ENCODE measurements at places on chromosomes 1 and 21.
A peak's percentile ranks its signal among the peaks of the same experiment; 100 is the strongest.

- DNase-seq = no peak
These were observed 824.9 kb downstream of the AMY1C start for GRCh38 chr1:104574620-104575019.

- no peak for DNase-seq
These were observed 709.1 kb downstream of the PTPRU start for GRCh38 chr1:29945426-29945825.

DNA sequence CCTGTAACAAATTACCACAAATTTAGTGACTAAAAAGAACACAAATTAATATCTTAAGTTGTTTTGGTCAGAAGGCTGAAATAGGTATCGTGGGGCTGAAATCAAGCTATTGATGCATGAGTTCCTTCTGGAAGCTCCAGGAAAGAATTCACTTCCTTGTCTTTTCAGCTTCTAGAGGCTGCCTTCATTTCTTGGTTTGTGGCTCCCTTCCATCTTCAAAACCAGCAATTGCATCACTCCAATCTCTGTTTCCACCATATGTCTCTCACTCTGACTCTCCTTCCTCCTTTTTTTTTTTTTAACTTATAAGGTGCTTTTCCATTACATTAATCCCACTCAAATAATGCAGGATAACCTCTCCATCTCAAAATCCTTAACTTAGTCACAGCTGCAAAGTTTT is 78.4 kb downstream of the OLFM3 start:
- DNase-seq = no peak

- no peak for DNase-seq
These were observed 27.2 kb downstream of the NUAK2 start for GRCh38 chr1:205294175-205294917.

- no peak for DNase-seq
These were observed 1054.6 kb downstream of the PLA2G4A start for GRCh38 chr1:187883356-187883755.

DNA sequence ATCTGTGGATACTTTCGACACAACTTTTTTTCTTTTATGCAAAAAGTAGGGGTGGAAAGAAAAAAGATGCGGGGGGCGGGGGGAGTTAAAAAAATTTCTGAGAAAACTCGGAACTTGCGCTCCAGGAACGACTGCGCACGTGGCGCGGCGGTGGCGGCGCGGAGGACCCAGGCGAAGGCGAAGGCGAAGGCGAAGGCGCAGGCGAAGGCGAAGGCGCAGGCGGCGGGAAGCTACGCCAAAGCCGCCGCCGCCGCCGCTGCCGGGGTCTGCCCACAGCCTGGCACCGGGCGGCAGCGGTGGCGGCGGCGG is 208 bp upstream of the BARHL2 start:
- no peak for DNase-seq

DNA sequence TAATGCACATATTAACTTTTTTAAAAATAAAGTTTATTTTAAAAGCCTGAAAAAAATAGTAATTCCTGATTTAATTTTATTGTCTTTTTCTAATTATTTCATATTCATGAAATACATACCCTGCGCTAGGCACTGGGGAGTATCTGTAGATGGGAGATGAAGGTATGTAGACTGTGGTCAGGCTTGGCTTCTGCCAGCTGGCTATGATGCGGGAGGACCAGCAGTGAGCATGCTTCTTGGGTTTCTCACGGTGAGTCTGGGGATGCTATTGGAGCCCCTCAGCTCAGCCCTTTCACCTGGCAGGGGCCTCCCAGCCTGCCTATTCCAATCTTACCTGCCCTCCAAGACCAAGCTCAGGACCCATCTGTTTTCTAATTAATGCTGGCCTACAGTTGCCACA is 138.4 kb downstream of the NOS1AP start:
- no peak for DNase-seq

GRCh38 chr1:244273845-244274619 is 177.7 kb downstream of the ADSS2 start:
- DNase-seq = no peak

- DNase-seq = peak; percentile 39
These were observed 582 bp downstream of the SLC37A1 start for GRCh38 chr21:42513985-42514882.

DNA sequence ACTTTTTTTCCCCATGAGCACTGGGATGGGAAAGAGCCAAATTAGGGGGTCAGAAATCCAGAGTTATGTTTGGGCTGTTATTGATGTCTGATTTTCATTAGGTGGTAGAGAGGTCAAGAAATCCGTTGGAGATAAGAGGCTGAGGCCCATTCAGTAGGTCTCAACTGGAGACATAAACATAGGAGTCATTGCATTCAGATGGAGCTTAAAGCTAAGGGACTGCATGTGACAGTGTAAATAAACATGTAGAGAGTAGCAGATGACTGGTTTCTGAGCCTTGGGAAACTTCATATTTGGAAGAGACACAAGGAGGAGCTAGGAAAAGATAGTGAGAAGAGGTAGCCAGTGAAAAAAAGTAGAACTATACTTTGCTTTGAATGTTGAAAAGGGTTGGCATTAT is 11.7 kb downstream of the PTPRC start:
- DNase-seq = no peak

- DNase-seq = no peak
These were observed 209.7 kb downstream of the LRRC7 start for GRCh38 chr1:69777423-69777822.

- no peak for DNase-seq
These were observed 588.3 kb downstream of the LMO4 start for GRCh38 chr1:87916965-87917364.

GRCh38 chr1:162617513-162617912 is 14.8 kb upstream of the DDR2 start:
- DNase-seq = no peak

DNA sequence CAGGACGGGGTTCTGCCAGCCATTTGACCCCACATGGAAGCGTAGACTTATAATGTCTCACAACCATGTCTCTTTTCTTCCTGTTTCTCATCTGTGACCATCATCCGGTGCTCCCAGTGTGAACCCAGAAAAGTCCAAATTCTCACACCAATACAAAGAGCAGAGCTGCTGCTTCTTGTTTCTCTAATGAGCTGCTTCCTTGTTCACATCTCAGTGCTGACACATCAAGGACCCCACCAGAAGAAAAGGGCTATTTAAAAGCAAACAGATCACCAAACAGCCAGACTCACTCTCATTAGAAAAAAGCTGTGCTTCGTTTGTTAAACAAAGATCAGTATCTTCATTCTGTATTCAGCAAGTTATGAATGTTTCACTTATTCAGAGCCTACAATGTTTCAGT is 835 bp upstream of the LCE1D start:
- DNase-seq = no peak

DNA sequence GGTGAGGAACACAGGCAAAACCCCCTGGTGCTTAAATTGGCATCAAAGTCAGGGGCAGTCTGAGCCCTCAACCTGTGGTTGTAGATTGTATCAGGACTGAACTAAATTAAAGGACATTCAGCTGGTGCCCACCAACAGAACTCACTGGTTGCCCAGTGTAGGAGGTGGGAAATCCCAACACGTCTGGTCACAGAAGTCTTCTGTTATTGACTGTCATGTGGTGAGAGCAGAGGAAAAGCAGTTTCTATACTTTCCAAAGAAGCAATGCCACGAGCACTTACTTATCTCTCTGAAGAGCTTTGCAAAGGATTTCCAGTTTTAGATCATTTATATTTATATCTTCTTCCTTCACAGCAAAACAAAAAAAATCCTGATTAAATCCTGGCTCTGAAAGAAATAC is 15.0 kb upstream of the ACTA1 start:
- no peak for DNase-seq

- no peak for DNase-seq
These were observed 118.2 kb upstream of the HOOK1 start for GRCh38 chr1:59696421-59697115.

DNA sequence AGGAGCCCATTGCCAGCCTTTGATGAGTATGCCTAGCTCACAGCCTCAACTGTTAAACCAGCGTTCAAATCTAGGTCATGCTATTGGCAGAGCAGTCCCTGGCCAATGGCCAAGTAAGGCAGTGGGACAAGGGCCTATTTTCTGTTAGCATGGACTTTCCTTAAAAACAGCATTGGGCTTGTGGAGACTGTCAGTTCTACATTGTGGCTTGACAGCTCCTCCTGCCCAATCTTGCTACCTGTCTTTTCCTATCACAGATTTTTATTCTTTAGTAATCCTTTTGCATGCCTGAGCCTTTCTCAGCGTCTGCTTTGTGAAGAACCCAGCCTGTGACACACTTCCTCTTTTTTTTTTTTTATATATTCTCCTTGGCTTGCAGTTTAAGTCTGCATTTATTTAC is 56.4 kb downstream of the DIP2A start:
- no peak for DNase-seq

DNA sequence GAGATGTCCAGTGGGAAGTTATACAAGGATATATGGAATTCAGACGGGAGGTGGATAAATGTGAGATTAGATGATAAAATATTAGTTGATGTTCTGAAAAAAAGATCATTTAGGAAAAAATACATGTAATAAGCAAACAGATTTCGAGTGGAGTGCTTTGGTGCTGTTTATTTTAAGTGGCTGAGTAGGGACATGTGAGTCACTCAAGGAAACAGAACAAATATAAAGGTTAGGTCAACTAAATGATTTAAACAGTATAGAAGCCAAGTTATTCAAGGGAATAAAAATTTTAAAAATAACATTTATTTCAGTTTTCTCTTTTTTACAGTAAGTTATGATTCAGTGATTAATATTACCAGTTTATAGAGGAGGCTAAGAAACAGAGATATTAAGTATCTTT is 1046.7 kb upstream of the B3GALT2 start:
- no peak for DNase-seq

All from NCI-H2171 treated with DMSO at 0.1 percent for 48 hours (cell line).